IPS DF 19.7 (cell line): ENCODE measurements at places on chromosomes 3 and 15.

- DNase-seq: no peak
These were observed 19.9 kb downstream of the RBPMS2 start for GRCh38 chr15:64755427-64755940.

- no peak for DNase-seq
These were observed 180.1 kb downstream of the RORA start for GRCh38 chr15:61049028-61049427.

- DNase-seq: no peak
These were observed 41.6 kb downstream of the C3orf20 start for GRCh38 chr3:14716591-14716990.

- no peak for DNase-seq
These were observed 56.8 kb downstream of the TFG start for GRCh38 chr3:100766069-100766468.

GRCh38 chr15:97903971-97904572 is 56.4 kb upstream of the ARRDC4 start:
- DNase-seq: peak; percentile 48

DNA sequence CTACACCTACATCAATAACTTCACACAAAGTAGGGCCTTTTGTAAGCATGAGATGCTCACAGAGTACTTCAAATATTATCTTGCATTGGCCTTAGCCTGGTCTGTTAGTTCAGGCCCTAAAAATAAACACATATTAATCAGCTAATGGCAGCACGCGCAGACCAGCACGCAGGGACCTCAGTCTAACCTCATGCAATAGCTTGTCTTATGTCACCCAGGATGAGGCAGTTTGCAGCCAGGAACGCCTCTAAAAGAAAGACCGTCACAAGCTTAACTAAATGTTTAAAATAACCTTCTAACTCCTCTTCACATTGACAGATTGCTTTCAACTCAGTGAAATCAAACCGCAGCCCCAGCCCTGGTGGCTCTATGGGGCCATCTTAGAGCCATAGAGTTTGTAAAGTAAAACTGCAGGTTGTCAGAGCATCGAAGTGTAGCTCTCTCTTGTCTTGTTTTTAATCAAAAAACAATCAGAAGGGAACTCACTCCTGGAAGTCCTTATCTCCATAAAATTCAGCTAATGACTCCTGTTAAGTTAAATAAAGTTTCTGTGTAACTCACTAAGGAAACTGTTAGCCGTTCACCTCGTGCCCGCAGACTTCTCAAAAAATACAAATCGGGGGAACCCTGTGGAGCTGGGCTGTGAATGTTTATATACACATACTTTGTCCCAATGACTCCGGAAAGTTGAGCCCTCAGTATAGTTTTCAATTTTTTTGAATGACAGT is 212.6 kb downstream of the CDIN1 start:
- DNase-seq: no peak

DNA sequence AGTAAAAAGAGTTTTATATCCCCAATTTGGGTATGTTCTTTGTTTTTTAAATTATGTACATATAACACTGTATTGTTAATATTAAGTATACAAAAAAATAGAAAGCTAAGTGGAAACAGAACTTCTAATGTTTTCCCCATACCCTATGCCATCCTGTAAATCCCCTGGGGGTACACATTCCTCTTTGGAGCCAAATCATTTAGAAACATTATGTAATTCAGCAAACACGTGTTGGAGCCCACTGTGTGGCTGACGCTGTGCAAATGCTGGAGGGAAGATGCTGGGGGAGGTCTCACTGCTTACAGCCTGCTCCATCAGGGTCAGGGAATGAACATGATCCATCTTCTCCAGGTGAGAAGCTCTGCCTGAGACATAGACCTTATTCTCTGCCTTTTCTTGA is 52.8 kb downstream of the CRTC3 start:
- no peak for DNase-seq

- DNase-seq: no peak
These were observed 6.8 kb downstream of the ARL6IP5 start for GRCh38 chr3:69091389-69092029.

DNA sequence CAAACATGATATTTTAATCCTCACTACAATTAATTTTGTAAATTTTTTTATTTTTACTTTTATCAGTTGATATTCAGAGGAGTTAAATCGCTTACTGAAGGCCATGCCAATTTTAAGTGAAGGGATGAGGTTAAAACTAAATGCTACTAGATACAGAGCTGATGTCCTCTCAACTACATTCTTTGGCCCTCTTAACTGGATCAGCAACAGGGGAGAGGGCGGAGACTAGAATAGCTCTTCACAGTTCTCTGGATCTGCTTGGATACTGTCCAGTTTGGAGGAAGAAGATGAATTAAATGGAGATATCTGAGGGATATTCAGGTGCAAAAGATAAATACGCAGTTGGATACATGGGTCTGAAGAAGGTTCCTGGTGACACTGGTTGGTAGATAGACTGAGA is 85.6 kb upstream of the LYSMD4 start:
- no peak for DNase-seq

GRCh38 chr3:149371001-149371722 is 6.3 kb downstream of the TM4SF1 start:
- DNase-seq: no peak

GRCh38 chr3:109656225-109656624 is 318.9 kb upstream of the DPPA4 start:
- DNase-seq: no peak

DNA sequence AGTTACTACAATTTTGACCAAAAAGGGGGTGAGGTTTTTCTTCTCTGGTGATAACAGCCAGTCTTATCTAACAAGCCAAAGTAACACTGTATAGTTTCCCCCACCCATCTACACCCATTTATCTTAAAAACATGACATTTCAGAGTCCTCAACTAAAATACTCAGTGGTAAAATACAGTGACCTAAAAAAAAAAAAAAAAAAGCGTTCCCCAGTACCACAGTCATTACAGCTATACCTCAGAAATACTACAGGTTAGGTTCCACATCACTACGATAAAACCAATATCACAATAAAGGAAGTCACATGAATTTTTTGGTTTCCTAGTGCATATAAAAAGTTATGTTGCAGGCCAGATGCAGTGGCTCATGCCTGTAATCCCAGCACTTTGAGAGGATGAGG is 13.8 kb downstream of the DENND4A start:
- no peak for DNase-seq

- no peak for DNase-seq
These were observed 202.7 kb upstream of the LRIG1 start for GRCh38 chr3:66703501-66703900.

- no peak for DNase-seq
These were observed 6.1 kb upstream of the GPR62 start for GRCh38 chr3:51949121-51949520.

GRCh38 chr3:57544181-57545125 is at the start of gene DNAH12:
Gene DNAH12, minus strand, starts transcription at chr3:57544344. Its CDS starts 1,474 bp downstream, at chr3:57542870.
- DNase-seq: peak; percentile 86

GRCh38 chr3:196737655-196738054 is 2.0 kb upstream of the PAK2 start:
- no peak for DNase-seq

DNA sequence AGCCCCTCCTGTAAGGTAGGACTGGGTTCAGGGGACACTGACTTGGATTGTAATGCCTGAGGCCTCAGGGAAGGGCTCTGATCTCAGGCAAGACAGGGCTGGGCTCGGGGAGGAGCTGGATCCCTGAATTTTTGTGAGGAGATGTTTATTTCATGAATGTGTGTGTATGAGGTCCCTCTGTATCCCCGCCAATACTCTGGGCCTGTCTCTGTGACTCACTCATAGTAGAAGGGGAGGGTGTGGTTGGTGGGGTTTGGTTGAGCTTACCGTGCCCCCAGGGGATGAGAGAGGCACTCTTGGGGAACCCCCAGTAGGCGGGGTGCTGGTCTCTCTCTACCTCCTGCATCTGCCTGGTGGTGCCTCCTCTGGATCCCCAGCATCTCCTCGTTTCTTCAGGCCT is 28.1 kb downstream of the RPSA start:
- DNase-seq: no peak

DNA sequence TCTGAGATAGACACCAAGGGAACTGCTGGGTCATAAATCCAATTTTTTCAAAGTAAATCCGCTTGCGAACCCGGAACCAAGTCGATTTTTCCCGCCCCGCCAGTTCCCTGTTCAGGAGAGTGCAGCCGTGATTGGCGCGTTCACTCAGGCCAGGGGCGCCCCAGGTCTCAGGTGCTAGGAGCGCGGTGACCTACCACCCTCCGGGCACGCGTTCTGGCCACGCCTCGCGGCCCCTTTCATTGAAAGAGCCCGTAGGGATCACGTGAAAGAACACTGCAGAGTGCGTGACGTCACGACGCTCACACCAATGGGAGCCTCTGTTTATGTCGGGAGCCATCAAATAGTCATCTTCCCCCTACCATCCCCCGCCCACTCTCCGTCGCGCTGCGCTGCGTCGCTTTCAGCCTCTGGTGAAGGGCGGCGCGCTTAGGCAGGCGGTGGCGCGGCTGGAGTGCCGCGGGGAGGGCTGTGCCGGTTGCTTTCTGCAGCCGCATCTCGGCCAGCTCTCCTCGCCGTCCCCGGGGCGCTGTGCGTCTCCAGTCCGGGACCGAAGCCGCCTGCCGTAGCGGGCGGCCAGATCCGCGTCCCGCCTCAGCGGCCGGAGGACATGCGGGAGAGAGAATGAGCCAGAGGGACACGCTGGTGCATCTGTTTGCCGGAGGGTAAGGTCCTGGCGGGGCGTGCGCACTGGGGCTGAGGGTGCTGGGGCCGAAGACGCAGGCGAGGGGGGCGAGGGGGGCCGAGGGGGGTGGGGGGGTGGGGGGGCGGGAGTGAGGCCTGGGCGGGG is at the start of gene SLC25A36:
Gene SLC25A36 (plus strand): TSS at position 403 of the 787 bp plus-strand sequence. CDS start 219 bp downstream, at position 622.
- peak; percentile 98 for DNase-seq

GRCh38 chr3:175150812-175151401 is 291.8 kb downstream of the NAALADL2 start:
- DNase-seq: no peak

DNA sequence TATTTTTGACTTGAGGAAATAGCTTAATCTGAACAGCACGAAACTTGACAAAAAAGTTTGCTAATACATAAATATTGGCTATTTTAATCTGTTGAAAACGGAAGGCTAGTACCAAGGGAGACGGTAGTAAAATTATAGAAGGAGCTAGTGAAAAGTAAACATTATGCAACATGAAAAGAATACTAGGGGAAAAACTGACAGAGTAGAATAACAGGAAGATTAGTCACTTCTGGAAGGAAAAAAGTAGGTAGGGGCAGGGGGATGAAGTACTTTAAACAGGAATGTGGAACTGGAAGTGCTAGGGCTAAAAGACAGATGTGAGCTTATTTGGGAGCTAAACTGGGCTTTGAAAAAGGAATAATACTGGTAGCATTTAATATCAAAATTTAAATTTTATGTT is 60.1 kb downstream of the MBNL1 start:
- no peak for DNase-seq

GRCh38 chr3:53677413-53677812 is 168.8 kb downstream of the CHDH start:
- no peak for DNase-seq

GRCh38 chr3:27079427-27080257 is 289.5 kb downstream of the NEK10 start:
- no peak for DNase-seq

GRCh38 chr3:190848870-190849269 is 13.6 kb downstream of the GMNC start:
- DNase-seq: no peak

- DNase-seq: no peak
These were observed 108.5 kb downstream of the PLCL2 start for GRCh38 chr3:16993227-16993626.

DNA sequence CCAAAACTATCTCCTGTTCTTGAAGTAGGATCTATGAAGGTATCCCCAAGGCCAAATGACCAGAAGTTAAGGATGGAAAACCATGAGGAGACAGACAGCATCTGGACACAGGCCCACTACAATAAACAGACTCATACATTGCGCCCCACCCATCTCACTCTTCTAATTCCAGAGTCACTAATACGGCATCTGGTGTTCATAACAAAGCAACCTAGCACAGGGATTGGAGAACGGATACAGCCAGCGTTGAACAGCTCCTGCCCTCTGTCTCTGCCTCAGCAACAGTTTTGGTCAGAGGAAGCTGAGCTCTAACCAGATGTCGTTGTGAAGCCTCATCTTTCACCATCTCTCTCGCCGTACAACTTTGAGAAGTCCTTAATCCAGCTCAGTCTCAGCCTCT is 44.5 kb upstream of the CCDC80 start:
- DNase-seq: no peak

DNA sequence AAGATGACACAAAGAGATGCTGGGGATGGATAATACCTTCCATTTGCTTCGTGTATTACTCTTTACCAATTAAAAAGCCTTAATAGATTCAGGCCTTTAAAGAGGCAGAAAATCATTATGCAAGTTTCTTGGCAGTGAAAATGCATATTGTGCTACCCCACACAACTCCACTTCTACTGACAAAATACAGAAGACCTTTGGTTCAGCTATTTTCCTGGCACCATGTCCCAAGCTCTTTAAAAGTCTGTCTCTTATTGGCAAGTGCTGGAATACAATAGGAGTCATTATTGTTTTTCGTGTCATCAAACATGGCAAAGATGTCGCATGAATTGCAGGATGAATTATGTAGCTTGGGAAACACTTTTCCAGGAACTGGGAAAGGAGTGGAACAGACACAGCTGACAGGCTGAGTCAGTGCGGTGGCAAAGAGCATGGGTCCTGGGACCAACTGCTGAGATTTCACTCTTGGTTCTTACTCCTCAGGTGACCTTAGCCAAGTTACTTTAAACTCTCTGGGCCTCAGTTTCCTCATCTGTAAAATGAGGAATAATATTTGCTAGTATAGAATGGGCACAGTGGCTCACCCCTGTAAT is 5.5 kb upstream of the TSPAN3 start:
- no peak for DNase-seq

GRCh38 chr3:169528289-169528688 is 135.2 kb downstream of the MECOM start:
- DNase-seq: no peak
